Activated CD4-positive, alpha-beta memory T cell treated with anti-CD3 and anti-CD28 coated beads, Interleukin-2, amount 10 ng/mL, durations not matched to agents 7 days and 5 days (primary cell): ENCODE measurements at places on chromosomes 2 and 18. TPM values are rescaled to one million over a fixed set of nuclear protein-coding genes. Genes with fewer than 3 reads are reported as not detected.
A peak's percentile ranks its signal among the peaks of the same experiment; 100 is the strongest.

The LDLRAD4 gene
- 22.4 TPM for total RNA-seq

DNA sequence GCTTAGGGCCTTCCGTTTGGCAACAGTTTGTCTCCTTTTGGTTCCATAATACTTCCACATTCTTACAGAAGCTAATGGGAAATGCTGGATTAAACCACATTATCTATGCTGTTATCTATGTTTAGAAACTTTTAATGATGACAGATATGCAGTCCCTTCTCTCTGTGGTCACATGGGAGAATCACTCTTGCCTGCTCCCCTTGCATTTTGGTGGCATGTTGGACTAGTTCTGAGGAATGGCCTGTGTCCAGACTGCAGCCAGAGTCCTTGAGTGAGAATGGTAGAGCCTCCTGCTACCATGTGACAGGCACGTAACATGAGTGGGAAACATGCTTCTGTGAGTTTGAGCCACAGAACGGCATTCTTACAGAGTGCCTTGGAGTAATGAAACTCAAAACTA, 19.2 kb downstream of the SPTBN1 start:
- no peaks in the 10 kb centered on the region for H3K36me3 ChIP-seq
- peaks cover 8% of the 10 kb centered on the region for H3K4me1 ChIP-seq
- no peak for DNase-seq
- H3K27me3 ChIP-seq = peaks cover 7% of the 10 kb centered on the region
- H3K4me3 ChIP-seq = no peak overlapping the region

The NPHP1 gene
- 0.45 TPM for total RNA-seq

DNA sequence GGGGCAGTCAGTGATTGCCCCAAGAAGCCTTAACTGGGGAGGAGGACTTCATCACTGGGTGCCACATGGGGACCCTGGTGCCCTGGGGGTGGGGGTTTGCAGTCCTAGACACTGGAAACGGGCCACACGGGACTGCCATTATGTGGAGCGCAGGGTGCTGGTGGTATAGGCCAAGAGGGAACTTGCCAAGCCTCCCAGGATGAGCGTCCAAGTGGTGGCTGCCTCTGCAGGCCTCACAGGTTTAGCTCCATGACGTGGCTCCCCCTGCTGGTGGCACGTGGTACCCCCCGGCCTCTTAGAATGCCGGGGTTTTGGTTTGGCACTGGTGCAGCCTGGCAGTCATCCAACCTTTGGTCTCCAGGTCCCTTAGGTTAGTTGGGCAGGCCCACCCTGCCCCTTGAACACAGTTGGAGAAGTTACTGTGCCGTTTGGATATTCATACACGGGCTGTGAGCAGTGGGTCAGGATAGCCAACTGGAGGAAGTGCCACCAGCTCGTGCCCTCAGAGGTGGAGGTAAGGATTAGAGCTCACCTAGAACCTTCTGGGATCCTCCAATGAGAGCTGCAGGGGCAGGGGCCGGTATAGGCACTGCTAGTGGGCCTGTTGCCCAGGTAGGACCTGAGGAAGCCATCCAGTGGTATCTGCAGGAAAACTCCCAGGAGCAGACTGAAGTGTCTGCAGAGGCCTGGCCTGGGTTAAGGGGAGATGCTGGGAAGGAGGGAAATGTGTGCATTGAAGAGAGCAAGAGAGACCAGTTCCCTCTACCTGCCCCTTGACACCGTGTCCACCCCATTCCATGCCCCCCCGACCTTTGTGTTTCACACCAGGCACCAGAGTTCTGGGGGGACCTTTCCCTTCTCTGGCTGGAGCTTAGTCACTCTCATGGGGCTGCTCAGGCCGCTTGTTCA, 5.7 kb downstream of the PTMA start:
- no peaks in the 10 kb centered on the region for H3K27me3 ChIP-seq
- H3K4me3 ChIP-seq = peak overlapping the region; percentile 17
- H3K36me3 ChIP-seq = peaks cover 40% of the 10 kb centered on the region
- peak; percentile 90 for DNase-seq

The CKAP2L gene
- total RNA-seq = 66.3 TPM

The RSAD2 gene
- total RNA-seq = 119 TPM

The MERTK gene
- 0.35 TPM for total RNA-seq

- peak overlapping the region; percentile 42 for H3K27ac ChIP-seq
- peaks cover 49% of the 10 kb centered on the region for H3K4me1 ChIP-seq
- peaks cover 2% of the 10 kb centered on the region for H3K27me3 ChIP-seq
- DNase-seq = no peak
Measured at GRCh38 chr2:31383471-31384153, 30.9 kb downstream of the XDH start.

DNA sequence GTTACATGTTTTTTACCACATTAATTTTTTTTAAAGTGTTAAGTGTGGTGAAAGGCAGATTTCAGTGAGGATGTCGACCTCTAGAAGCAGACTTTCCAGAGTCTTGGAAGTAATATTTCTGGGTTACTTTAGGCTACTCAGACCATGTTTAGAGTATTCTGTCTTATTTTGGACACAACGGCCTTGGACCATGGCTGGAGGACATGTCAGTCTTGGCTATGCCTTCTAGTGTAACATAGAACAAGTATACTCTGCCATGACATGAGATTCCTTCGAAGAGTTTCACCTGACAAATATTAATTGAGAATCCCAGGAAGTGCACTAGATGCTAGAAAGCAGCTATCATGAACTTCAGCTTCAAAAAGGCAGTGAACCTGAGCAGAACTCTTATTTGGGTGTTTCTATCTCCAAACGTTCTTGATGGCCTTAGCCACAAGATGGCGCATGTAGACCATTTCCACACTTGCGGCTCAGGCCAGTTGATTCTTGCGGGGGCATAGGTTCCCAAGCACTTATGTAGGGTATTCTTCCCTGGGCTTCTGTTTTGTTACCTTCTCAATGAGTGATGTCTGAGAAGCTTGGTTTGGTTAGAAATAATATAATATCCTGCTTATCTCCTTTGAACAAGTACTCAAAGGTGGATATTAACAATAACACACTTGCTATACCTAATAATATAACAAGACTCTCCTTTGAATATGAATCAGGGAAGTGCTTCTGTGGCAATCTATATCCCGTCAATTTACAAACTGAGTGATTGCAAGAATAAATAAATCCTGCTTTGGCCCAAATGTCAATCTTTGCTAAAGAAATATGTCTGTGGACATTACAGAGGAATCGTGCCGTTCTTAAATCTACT, 62.0 kb downstream of the CACNB4 start:
- no peaks in the 10 kb centered on the region for H3K36me3 ChIP-seq
- H3K27me3 ChIP-seq = peaks cover under 1% of the 10 kb centered on the region
- H3K4me1 ChIP-seq = no peaks in the 10 kb centered on the region
- peak; percentile 61 for DNase-seq
- no peak overlapping the region for H3K27ac ChIP-seq
- H3K4me3 ChIP-seq = no peak overlapping the region
